ENCODE measurements at places on chromosomes 2 and 18. TPM values are rescaled to one million over a fixed set of nuclear protein-coding genes. Genes with fewer than 3 reads are reported as not detected.
A peak's percentile ranks its signal among the peaks of the same experiment; 100 is the strongest.

DNA sequence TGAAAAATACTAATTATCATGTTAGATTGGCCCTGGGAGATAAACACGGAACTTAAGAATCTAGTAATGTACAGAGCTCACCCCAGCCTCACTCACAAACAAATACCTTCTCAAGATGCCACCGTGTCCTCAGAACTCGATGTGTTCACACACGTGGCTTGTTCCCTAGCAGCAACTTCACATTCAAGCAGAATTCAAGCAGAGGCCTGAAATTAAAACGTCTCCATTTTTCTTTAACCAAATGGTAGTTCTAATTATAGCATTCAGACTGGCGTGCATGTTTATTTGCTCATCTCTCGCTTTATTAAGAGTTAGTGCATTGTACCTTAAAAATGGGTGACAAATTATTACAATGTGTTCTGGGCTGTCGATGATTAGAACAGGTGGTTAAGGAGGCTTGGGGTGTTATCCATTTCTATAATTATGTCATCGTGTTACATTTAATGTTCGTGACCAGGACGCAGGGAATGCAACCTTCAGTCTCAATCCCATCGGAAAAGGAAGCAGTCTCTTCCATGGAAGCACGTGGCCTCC, 57.3 kb upstream of the SLC66A3 start:
- no peak for ATAC-seq

DNA sequence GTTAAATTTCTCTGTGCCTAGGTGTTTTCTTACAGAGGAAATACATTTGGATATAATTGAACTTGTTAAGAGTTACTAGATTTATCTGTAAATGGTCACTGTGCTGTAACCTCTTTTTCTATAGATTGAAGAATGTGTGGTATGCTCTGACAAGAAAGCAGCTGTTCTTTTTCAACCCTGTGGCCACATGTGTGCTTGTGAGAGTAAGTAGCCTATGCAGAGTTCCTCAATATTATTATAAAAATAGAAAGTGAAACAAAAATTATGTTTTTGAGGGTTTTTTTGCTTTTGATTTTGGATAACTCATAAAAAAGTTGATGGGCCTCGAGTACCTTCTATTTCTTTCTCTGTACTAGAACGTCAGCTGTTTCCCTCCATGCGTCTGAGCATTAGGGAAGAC, 112.4 kb downstream of the MIB1 start:
- ATAC-seq = no peak

- ATAC-seq = no peak
Observed at GRCh38 chr2:174662459-174662858, 64.9 kb upstream of the WIPF1 start.

DNA sequence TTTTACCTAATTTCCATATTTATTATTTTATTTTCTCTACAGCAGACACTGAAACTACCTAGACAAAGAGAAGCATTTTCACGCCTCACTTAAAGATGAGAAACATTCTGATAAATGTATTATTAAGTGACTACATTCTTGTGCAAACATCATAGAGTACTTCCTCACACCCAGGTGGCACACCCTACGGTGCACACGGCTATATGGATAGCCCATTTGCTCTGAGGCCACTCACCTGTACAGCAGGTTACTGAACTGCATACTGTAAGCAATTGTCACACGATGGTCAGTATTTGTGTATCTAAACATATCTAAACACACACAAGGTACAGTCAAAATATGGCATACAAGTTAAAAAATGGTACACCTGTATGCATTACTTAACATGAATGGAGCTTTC, 481.4 kb downstream of the CMPK2 start:
- ATAC-seq = no peak

DNA sequence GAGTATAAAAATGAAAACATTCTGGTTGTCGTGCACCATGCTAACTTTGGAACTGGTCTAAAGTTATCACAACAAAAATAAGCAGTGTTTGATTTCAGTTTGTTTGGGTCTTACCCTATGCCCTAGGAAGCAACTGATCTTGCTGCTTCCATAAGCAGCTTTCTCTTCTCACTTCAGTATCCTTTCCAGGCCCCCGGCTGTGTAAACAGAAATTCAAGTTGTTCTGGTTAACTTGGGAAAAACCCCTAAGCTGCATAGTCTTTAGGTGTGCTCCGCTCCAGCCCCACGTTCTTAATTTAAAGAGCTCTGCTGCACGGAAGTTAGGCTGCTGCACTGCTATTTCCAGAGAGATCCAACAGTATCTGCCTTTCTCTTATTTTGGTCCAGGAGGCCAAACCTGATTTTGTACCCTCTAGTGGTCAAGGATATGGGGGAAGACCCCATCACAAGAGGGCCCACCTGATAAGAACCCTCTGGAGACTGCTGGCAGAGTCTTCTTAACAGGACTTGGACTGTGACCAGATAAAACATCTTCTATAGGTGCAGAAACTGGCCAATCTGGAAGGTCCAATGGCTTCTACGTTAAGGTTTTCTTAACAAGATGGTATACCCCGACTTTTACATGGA, 69.1 kb downstream of the FEZ2 start:
- no peak for ATAC-seq

GRCh38 chr2:102283996-102284395, 27.4 kb upstream of the IL1RL1 start:
- no peak for ATAC-seq

DNA sequence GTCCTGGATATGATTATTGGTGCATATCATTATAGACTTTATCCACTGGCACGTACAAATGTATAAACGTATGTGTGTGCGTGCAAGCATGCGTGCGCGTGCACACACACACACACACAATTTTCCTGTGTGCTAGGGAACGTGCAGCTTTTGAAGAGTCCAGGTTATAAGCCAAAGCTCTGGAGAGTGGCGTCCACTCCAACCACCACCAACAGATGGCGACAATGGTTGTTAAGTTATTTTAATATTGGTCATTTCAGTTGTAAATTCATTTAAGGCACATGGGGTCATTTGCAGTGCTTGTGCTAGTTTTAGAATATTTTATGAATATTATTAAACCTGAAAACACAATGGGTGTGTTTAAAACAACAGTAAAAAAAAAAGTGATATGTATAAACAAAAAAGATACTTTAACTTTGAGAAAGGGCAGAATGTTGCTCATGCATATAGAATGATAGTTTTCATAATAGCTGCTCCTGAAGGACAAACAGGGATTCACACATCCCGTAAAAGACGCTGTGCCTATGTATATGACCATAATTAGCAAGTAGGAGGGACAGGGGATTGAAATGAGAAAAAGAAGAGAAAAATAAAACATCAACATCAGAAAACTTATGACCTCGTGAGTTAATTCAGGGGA, 124.2 kb upstream of the ITGB6 start:
- peak; percentile 61 for ATAC-seq

DNA sequence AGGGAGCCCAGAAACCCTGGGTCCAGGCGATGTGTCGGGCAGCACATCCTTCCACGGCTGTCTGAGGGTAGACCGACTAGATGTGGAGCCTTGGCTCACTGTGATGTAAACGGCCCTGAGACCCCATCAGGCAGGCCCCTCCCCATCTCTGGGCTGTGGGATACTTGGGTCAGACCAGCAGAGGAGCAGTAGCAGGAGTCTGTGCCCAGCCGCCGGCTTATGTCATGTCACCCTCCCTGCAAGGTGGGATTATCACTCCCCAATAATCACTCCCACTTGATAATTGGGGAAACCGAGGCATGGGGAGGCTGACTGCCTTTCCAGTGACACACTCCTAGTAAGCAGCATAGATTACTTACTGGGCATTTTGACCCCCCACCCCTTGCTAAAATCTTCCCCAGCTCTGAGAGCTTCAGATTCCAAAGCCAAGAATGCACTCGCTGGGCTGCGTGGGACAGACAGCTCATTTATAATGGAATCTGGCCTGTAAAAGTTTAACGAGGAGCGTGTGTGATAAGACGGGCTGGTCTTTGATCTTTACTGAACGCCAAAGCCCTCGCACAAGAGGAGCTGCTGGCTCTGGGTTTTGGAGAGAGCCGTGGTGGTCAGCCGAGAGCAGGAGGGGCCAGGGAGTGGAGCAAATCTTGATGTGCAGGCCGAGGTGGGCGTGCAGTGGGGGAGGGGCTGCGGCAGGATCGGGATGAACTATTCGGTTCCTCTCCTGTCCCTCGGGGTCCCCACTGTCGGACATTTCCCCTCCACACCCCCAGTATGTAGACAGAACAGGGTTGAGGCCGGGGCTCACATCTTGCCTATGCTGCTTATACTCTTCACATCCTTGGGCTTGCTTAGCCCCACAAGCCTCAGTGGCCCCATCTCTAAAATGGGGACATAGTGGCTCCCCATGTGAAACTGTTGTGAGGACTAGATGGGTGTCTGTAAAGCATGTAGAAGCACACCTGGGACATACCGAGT, 200.0 kb downstream of the GLI2 start:
- no peak for ATAC-seq

DNA sequence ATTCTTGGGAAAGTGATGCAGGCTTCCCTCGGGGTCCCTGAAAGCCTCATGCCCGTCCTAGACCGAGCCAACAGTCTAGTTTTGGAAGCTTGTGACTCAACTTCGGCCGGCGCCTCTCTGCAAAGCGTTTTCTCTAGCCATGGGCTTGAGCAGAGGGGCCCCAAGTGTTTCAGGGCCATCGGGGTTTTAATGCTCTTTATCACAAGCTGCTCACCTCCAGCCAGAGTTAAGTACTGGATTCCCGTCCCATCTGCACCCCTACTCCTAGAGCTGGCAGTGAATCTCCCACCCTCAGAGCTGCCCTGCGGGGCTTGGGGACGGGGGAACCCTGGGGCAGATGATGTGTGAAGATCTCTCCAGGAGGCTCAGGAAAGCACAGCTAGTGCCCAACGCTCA, 7.3 kb downstream of the RAX start:
- no peak for ATAC-seq

GRCh38 chr2:149313512-149313972, 16.8 kb upstream of the LYPD6 start:
- ATAC-seq = peak; percentile 89

- ATAC-seq = no peak
Observed at GRCh38 chr2:74857215-74857614, 23.3 kb downstream of the HK2 start.

The MEP1B gene
- total RNA-seq = not detected

The COMMD1 gene
- 31.4 TPM for total RNA-seq

The ARHGEF4 gene
- 41.8 TPM for total RNA-seq

The VAMP8 gene
- 264 TPM for total RNA-seq

Measured in esophagus mucosa (tissue), 1 donor.